ENCODE measurements at places on chromosomes 11 and 22.

DNA sequence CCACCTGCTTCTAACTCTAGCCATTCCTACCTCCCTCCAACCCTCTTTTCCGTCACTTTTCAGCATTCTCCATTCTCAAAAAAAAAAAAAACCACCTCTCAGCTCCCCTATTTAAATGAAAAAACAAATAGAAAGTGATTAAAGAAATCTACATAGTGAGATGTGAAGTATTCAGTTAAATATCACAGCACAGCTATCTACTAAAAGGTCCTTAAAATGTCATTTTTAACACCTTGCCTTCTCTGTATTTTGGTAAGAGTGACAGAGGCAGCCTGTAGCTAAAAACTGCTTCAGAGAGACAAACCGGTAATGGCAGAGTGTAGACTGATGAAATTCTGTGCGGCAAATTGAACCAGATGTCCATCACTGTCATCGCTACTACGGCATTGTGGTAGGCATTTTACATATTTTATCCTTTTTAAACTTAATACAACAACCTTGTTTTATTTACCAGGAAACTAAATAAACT lies 346 bp upstream of the ALG9 start:
- no peak for DNase-seq

- DNase-seq: no peak
These were observed 11.3 kb downstream of the SDHD start for GRCh38 chr11:112097734-112098528.

DNA sequence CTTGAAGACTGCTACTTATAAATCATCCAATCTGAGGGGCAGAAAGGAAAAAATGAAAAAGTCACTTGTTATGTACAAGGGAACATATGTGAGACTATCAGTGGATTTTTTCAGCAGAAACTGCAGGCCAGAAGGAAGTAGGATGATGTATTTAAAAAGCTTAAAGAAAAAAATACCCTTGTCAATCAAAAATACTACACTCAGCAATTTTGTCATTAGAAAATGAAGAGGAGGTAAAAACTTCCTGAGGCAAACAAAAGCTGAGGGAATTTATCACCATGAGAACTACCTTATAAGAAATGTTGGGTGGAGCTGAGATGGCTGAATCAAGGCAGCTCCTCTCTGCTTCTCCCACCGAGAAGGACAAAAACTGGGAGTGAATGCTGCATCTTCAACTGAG lies 21.1 kb downstream of the MRGPRX2 start:
- no peak for DNase-seq

- no peak for DNase-seq
These were observed 5.3 kb downstream of the SPTBN2 start for GRCh38 chr11:66723693-66724092.

- DNase-seq: no peak
These were observed 47.5 kb upstream of the GRAMD1B start for GRCh38 chr11:123382555-123383074.

DNA sequence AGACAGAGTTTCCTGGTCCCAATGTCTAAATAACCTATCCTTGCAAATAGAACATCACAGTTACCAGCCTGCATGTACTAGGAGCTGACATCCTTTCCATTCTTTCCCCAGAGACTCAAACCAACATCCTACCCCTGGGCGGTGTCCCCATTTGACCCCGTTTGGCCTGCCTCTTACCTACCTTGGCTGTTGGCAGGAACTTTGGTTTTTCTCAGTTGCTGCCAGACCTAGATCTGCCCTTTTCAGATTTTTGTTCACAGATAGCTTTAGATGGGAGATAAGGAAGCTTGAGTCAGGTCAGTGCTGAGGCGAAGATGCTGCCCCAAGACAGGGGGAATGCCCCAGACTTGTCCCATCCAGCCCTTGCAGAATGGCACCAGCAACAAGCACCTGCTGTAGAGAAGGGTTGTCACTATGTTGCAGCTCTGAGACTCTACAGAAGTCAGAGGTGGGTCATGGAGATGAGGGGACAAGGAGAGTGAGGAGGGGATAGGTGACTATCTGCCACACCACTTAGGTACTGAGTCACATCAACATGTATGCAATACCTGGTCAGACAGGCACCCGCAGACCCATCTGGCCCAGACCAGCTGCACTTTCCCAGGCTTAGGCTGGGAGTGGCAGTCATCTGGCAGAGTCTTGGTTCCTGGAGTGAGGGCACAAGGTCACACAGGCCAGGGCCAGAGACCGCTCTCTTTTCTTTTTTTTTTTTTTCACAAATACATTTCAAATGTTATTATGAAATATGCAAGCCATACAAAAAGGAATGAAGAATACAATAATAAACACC lies 61.5 kb upstream of the POU2AF1 start:
- no peak for DNase-seq

GRCh38 chr11:33257160-33257896 lies at the start of gene HIPK3:
HIPK3 (plus strand) TSS chr11:33257381.
- peak; percentile 52 for DNase-seq

- no peak for DNase-seq
These were observed 34.1 kb downstream of the YPEL1 start for GRCh38 chr22:21701384-21701971.

DNA sequence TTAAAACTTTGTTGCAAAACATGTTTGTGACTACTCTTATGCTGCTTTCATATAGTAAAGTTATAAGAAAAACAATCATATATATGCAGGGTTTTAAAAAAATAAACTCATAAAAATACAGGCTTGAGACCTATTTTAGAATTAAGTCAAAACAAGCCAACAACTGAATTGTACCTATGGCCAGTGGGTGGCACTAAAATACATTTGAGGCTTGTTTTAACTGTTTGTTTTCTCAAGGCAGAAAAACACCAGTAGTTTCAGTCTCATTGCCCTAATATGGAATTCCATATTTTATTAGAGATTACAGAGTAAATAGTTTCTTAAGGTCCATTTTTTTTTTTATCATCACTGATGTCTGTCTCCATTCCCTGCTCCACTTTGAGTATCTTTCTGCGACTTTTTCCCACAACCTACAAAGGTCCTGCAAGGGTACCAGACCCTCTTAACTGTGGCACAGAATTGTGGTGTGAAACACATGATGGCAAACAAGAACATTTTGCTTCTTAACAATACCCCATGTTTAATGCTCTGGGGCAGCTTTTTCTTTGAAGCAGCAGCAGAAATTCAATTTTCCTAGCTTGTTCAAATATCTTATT lies 8.5 kb upstream of the CCDC89 start:
- DNase-seq: no peak

GRCh38 chr22:37677493-37677974 lies 2.1 kb downstream of the LGALS1 start:
- DNase-seq: no peak

DNA sequence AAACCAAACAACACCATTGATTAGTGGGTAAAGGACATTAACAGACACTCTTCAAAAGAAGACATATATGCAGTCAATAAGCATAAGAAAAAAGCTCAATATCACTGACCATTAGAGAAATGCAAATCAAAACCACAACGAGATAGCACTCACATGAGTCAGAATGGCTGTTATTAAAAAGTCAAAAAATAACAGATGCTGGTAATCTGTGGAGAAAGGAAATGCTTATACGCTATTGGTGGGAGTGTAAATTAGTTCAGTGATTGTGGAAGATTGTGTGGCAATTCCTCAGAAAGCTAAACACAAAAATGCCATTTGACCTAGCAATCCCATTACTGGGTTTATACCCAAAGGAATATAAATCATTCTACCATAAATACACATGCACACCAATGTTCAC lies 182.6 kb downstream of the TRPC6 start:
- no peak for DNase-seq

GRCh38 chr22:40258501-40258915 lies 80.8 kb downstream of the TNRC6B start:
- DNase-seq: no peak

- DNase-seq: no peak
These were observed at the start of gene GAL3ST1 for GRCh38 chr22:30574095-30574981. GAL3ST1 (minus strand) TSS chr22:30574665; CDS start chr22:30557392, 17,273 bp downstream.

GRCh38 chr22:41411021-41411851 lies 29.5 kb downstream of the TEF start:
- DNase-seq: no peak

- no peak for DNase-seq
These were observed 101.7 kb upstream of the TRIM77 start for GRCh38 chr11:89608234-89608966.

DNA sequence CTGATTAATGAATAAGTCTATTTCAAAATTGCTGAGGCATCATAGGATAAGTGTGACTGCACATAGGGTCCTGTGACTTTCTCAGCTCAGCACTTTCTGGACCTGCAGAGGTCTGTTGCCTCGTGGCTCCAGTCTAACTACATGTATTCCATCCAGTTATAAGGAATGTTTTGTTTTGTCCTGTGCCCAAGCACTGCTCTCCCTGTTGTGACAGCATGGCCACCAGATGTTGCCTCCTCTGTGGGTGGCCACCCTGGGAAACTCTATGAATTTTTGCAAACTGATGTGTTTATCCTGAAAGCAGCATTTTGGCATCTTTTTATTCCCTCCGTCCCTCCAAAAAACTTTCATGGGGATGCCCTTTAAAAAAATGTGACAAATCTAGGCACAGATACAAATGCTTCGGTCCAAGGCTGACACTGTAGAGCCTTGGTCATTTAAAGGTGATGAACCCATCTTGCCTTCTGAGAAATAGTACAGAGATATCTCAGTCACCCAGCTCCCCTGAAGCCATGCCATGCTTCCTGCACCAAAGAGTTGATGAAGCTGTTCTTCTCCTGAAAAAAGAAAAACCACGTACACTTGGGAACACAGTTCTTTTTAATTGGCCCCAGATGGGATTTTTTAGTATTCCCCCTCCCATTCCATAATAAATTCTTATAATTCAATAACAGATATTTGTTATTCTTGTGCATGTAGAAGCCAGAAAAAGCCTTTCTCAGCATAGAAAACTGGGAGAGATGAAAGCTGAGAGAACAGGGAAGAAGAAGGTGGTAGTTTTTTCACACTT lies 72.6 kb downstream of the CCDC34 start:
- DNase-seq: no peak

DNA sequence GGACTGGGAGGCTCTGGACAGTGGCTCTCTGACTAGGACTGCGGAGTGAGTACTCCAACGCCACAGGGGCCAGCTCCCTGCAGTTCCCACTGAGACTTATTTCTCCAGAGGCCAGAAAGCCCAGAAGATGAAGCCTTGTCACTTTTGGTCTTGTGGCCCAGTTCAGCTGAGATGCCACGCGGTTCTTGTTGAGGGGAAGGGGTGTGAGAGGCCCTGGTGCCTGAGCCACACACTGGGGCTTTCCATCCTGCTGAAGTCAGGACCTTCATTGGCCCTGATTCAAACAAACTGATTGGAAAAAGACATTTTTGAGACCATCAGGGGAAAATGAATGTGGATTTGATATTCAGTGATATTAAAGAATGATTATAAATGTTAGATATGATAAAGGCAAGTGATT lies 73.6 kb downstream of the UBASH3B start:
- DNase-seq: no peak

GRCh38 chr11:110337570-110338193 lies 41.3 kb upstream of the RDX start:
- DNase-seq: peak; percentile 3

- no peak for DNase-seq
These were observed 11.5 kb downstream of the CCDC117 start for GRCh38 chr22:28783786-28784671.

DNA sequence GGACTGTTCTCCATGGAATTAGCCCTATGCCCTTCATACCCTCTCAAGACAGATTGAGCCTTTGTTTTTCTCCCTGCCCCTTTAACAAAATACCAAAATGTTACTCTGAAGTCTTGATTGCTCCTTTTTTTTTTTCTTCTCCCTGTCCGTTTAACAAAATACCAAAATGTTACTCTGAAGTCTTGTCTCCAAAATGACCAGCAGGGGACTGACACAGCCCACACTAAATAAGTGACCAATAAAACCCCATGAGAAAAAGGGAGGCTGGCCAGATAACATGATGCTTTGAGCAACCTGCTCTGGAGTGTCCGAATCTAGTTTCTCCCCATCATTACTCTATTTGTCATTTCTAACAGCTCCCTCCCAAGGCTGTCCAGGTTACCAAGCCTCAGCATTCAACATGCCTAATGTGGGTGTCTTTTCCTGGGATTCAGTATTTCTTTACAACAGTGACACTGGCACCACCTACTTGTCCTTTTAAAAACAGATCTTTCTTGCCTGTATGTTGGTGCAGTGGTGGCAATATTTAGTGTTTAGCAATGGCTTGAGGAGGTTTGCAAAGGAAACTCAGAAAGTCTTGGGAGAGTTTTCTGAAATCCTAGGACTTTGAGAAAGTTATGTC lies 42.7 kb upstream of the SLC1A2 start:
- DNase-seq: no peak

DNA sequence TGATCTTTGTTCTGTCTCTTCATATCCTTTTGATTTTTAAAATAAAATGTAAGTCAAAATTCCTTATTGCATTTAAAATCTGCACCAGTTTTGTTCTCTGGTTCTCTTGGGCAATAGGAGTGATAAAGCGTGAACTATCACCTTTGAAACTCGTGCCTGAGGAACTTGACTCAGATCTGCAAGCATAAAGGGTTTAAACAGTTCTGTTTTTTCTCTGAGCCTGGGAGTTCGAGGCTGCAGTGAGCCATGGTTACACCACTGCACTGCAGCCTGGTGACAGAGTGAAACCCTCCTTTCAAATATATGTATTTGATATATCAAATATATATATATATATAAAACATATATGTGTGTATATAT lies 38.9 kb upstream of the CLMP start:
- DNase-seq: no peak

GRCh38 chr11:114291842-114292680 lies 4.1 kb upstream of the NNMT start:
- DNase-seq: no peak

DNA sequence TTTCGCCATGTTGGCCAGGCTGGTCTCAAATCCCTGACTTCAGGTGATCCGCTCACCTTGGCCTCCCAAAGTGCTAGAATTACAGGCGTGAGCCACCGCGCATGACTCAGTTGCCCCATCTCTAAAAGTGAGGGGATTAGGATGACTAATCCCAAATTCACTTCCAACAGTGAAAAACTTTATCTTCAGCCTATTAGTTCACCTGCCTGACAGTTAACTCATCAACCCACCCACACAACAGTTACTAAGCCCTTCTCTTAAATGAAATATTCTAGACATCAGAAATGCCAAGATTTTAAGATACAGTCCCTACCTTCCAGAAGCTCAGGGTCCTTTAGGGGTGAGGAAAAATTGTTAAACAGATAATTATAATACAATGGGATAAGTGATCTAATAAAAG lies 2.0 kb upstream of the ANKRD42 start:
- DNase-seq: peak; percentile 16

GRCh38 chr11:61726775-61727174 lies 25.7 kb upstream of the MYRF start:
- no peak for DNase-seq

GRCh38 chr11:132911186-132911585 lies 621.1 kb downstream of the OPCML start:
- DNase-seq: no peak

Measured in activated CD4-positive, alpha-beta T cell treated with anti-CD3 and anti-CD28 coated beads, Interleukin-2, amount 50 U/mL, for 4 hours (primary cell).